ENCODE measurements at places on chromosomes 1 and 21. TPM values are rescaled to one million over a fixed set of nuclear protein-coding genes. Genes with fewer than 3 reads are reported as not detected.

TMPRSS3 gene
- total RNA-seq: not detected

LAPTM5 gene
- total RNA-seq: 0.39 TPM

TAGLN2 gene
- total RNA-seq: 238 TPM

NTPCR gene
- 15.8 TPM for total RNA-seq

AUNIP gene
- total RNA-seq: 2.6 TPM
